ENCODE measurements at places on chromosomes 2 and 18.
A peak's percentile ranks its signal among the peaks of the same experiment; 100 is the strongest.

DNA sequence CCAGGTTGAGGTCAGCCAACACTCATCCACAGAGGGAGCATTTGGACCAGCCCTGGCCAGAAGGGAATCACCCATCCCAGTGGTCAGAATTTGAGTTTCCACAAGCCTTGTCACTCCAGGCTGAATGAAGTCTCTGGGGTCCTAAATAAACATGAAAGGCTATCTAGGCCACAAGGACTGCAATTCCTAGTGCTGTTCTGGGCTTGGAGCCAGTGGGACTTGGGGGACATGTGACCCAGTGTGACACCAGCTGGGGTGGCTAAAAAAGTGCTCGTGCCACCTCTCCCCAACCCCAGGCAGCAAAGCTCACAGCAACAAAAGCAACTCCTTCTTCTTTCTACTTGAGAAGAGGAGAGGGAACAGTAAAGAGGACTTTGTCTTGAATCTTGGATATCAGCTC, 91.7 kb downstream of the MDH1 start:
- no peak for DNase-seq

DNA sequence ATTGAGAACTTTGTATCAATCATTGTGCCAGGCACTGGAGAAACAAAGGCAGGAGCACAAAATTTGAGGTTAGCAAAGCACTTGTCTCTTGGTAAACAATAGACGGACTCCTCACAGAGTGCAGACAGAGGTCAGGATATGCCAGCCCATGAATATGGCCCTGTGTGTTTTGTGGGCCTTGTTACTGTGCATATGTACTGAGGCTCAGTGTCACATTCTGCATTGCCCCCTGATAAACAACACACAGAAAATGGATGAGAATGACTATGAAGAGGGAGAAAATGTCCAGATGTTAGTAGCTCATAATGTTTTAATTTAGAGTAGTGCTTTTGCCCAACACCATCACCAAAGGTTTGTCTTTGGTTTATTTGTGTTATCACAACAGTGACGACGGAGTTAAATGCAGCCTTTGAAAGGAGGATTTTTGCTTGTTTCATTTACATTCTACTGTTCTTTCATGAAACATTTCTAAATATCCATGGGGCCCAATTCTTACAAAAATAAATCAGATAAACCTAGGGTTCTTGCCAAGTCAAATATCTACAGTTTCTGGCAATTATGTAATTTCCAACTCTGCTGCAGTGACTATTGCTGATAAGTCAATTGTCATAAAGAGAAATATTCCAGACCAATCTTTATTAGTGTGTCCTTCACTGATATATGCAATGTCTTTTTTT, 14.6 kb upstream of the NT5C1B start:
- no peak for DNase-seq

DNA sequence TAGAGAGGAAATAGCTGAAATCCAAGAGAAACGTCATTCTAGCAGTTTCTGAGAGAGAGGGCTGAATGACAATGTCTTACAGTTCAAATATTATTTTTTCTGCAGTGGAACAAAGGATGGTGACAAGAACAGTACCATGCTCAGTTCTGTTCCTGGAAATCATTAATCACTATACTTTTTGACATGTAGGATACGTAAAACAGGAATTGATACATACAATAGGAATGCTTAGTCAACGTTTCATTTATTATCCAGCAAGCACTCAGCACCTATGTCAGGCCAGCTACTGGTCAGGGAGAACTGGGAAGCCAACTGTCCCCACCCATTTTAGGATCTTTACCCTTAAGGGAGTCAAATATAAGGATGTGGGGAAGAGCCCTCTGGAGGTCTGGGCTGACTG, 114.7 kb downstream of the DHRS9 start:
- DNase-seq = no peak

GRCh38 chr2:127365211-127365643, 22.5 kb downstream of the MAP3K2 start:
- peak; percentile 40 for DNase-seq

GRCh38 chr18:49976795-49977560, 163.6 kb upstream of the ACAA2 start:
- peak; percentile 7 for DNase-seq

GRCh38 chr2:54962935-54963440, 87.3 kb downstream of the RTN4 start:
- DNase-seq = no peak

DNA sequence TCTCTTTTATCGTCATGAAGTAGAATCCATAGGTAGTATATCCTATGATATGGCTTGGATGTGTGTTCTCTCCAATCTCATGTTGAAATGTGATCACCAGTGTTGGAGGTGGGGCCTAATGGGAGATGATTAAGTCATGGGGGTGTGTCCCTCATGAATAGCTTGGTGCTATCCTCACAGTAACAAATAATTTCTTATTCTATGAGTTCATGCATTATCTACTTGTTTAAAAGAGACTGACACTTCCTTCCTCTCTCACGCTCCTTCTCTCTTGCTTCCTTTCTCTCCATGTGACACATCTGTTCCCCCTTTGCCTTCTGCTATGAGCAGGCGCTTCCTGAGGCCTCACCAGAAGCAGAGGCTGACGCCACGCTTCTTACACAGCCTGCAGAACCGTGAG, 165.6 kb downstream of the MREG start:
- no peak for DNase-seq

- no peak for DNase-seq
Measured at GRCh38 chr2:31284107-31284506, 50.2 kb downstream of the EHD3 start.

DNA sequence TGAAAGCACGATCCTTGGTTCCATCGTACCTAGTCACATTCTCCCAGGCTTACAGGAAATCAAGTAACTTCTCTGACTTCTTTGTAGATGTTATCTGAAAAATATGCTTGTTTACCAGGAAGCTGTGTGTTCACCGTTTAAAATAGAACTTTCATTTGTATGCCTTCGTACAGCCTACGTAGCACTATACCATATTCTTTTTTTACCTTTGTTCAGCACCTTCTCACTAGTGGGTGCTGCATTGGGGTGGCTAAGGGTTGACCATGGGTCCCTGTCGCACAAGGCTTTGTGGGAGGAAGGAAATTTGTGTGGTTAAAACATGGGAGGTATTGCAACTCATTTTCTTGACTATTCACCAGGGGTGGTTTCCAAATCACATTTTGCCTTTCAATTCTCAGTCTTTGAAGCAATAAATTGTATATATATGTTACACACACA, 16.6 kb downstream of the MALT1 start:
- DNase-seq = no peak

DNA sequence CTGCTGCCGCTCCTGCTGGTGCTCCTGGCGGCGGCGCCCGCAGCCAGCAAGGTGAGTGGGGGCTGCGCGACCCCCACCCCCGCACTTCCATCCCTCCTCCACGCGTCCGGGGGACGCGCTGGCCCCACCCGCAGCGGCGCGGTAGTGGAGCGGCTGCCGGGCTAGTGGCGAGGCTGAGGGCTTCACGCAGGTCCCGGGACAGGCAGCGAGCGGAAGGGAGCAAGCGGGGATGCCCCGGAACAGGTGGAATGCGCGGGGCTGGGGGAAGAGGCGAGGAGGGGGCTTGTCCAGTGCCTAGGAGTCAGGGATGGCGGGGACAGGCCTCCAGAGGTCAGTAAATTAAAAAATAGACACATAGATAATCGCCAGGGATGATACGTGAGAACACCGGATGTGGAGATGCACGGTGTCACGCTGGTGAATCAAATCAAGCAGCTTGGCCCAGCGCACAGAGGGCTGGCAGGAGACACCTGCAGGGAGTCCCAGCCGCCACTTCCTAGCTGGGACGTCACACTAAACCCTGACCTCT, 403 bp downstream of the COL4A3 start:
- DNase-seq = no peak

DNA sequence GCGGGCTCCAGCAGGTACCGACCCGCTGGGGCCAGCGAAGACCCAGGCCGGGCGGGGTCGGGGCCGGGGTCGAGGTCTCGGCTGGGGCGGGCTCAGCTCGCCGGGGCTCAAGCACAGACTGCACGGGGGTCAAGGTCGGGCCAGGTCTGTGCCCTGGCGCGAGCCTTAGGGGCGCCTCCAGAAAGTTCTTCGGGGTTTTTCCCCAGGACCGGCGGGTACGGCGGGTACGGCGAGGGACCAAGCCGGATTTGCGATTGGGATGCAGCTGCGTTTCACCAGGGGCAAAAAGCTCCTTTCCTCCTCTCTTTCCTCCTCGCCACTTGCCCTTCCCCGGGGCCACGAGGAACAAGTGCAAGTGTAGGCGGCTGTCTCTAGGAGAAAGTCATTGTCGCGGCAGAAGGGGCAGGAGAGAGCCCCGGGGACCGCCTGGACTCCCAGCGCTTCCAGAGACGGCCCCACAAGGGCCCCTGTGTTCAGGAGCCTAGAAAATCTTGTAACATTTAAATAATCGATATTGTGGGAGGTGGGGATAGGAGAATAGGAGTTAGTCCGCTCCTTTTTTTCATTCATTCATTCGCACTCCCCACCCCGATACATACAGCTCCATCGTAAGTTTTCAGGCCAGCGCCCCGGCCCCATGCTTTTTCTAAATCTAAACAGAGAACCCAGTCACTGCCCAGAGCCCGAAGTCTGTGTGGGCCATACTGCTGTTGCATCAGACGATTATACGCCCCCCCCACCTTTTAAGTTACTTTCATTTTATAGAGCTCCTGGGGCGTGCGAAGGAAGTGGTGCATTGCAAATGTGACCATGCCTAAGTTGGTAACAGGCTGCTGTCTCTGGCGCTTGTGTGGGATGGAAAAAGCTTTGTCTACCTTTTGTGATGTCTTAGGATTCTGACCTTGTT, 679 bp downstream of the PMAIP1 start:
- peak; percentile 69 for DNase-seq

DNA sequence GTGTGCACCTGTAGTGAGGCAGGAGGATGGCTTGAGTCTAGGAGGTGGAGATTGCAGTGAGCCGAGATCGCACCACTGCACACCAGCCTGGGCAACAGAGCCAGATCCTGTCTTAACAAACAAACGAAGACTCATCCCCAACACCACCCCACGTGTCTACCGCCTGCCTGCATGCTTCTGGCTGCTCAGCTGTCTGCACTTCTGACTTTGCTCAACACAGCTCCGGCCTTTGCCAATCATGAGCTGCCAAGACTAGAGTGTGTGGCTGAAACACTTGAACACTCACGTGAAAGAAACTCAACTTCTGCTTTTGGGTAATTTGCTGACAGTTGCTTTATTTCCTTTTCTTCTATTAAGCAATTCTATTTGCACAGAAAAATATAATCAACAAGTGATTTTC, 32.1 kb upstream of the SP3 start:
- peak; percentile 88 for DNase-seq

Measured in AG10803 (cell line).